ENCODE measurements at places on chromosomes 5 and 9. TPM values are rescaled to one million over a fixed set of nuclear protein-coding genes. Genes with fewer than 3 reads are reported as not detected.

DNA sequence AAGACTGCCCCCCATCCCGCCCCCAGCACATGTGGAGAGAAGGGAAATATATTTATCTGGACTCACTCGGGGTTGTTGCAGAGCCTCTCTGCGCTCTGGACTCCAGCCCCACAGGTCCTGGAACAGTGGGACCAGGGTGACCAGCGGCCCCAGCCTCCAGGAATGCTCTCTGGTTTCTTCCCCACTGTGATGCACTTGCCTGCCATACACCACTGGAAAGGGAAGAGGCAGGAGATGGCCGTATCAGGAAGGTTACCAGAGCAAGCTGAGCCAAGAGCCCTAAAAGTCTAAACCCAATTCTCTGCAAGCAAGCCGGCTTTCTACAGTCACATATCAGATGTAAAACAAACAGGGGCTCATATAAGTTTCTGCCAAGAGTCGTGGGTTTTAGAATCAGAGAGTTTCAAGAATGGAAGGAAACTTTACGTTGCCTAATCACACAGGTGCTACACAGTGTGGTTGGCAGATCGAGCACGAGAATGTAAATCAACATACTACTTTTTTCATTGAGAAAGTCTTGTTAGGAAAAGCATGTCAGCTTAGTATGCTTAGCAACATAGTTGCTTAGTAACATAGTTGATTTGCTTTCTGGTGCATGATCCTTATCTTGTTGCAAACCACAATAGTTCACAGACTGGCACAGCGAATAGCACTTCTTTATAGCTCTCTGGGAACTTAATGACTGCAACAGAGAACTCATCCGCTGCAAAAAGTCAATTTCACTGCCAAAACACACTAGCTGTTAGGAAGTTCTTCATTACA, 201.2 kb downstream of the TARS1 start:
- H3K4me1 ChIP-seq: peaks cover 4% of the 10 kb centered on the region
- H3K27me3 ChIP-seq: no peaks in the 10 kb centered on the region
- no peak overlapping the region for H3K27ac ChIP-seq
- no peaks in the 10 kb centered on the region for H3K36me3 ChIP-seq

DNA sequence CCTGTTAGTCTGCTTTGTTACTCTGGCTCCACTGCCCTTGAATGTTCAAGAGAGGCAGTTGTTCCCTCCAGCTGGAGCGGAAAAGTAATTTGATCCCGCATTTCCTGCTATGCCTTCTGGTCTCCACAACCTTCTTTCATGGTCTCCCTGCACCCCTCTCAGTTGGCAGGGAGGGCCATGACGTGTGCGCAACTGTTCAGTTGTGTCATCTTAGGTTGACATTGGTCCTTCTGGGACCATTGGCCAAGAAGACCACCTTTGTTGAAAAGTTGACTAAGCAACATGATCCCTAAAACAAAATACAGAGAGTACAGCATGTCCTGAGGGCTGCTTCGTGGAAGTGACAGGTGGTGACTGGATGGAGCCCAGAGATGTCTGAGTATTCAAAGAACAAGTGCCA, 192.5 kb upstream of the TUT7 start:
- H3K27me3 ChIP-seq: peaks cover under 1% of the 10 kb centered on the region
- H3K4me3 ChIP-seq: no peak overlapping the region
- no peak overlapping the region for H3K27ac ChIP-seq
- H3K4me1 ChIP-seq: no peaks in the 10 kb centered on the region

- H3K27me3 ChIP-seq: no peaks in the 10 kb centered on the region
- H3K4me1 ChIP-seq: no peaks in the 10 kb centered on the region
- H3K36me3 ChIP-seq: no peaks in the 10 kb centered on the region
Observed at GRCh38 chr5:89946508-89946907, 463.0 kb downstream of the CETN3 start.

DNA sequence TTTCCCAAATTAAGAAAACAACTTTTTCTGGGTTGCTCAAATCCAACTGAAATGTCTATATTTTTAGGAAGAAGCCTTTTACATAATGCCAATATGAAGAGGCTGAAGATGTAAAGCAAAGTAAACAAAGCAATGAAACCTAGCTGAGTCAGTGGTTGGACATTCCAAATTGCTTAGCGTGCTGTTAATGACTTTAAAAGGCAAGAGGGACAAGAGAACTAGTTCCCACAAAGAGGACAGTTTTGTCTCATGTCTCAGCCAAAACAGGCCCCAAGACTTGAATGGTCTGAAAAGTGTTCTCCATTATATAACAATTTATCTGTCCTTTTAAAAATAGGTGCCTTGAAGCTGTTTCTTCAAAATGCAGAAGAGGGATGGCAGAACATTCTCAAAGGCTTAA, 407.0 kb downstream of the ENC1 start:
- peaks cover 6% of the 10 kb centered on the region for H3K4me1 ChIP-seq
- H3K36me3 ChIP-seq: no peaks in the 10 kb centered on the region
- H3K27ac ChIP-seq: no peak overlapping the region

- H3K27me3 ChIP-seq: no peaks in the 10 kb centered on the region
- H3K36me3 ChIP-seq: peaks cover 4% of the 10 kb centered on the region
- H3K4me1 ChIP-seq: peaks cover 17% of the 10 kb centered on the region
Observed at GRCh38 chr5:53099546-53099945, 10.0 kb downstream of the MOCS2 start.

The F2RL1 gene
- 1.7 TPM for total RNA-seq

DNA sequence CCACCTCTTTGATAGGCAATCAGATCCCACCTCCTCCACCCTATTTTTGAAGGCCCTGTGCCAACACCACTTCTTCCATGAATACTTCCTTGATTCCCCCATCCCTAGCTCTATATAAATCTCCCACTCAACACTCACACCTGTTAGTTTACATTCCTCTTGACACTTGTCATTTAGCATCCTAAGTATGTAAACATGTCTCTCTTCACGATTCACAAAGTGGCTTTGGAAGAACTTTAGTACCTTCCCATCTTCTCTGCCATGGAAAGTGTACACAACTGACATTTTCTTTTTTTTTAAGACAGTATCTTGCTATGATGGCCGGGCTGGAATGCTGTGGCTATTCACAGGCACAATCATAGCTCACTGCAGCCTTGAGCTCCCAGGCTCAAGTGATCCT, 1.5 kb upstream of the FXN start:
- H3K36me3 ChIP-seq: peaks cover 4% of the 10 kb centered on the region
- H3K27ac ChIP-seq: no peak overlapping the region
- no peaks in the 10 kb centered on the region for H3K27me3 ChIP-seq
- H3K4me1 ChIP-seq: peaks cover 31% of the 10 kb centered on the region

DNA sequence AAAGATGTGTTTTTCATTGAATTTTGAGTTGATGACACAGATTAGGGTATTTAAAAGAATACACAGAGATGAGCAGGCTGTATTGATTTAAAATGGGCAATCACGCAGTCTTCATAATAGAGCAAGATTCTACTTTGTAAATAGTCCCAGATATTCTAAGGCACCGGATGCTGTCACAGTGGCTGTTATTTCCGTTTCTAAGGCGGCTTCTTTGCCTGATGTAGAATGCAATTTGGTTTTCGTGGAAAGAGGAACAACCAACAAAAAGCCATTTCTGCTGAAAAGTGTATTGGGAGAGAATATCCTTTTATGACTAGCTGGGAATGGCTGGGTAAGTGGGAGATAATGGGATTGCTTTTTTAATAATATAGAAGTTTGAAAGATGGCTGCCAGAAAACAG, 17.5 kb downstream of the PRKACG start:
- DNase-seq: no peak
- peak overlapping the region; percentile 66 for H3K4me3 ChIP-seq
- H3K27me3 ChIP-seq: no peaks in the 10 kb centered on the region
- peaks cover 24% of the 10 kb centered on the region for H3K4me1 ChIP-seq
- H3K27ac ChIP-seq: peak overlapping the region; percentile 85
- no peaks in the 10 kb centered on the region for H3K36me3 ChIP-seq

GRCh38 chr5:147084702-147085101, 150.1 kb upstream of the STK32A start:
- no peaks in the 10 kb centered on the region for H3K4me1 ChIP-seq
- no peaks in the 10 kb centered on the region for H3K27me3 ChIP-seq
- no peak overlapping the region for H3K4me3 ChIP-seq

DNA sequence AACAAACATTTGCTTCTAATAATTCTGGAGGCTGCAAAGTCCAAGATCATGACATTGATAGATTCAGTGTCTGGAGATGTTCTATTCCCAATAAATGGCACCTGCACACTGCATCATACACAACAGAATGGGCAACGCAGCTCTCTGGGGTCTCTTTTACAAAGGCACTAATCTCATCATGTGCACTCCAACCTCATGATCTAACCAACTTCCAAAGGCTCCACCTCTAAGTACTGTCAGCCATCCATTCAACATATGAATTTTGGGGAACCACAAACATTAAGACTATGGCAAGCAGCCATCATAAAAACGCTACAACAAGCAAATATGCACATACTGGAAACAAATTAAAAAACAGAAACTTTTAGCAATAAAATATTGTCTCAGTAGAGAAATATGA, 121.1 kb downstream of the CYLC2 start:
- DNase-seq: no peak
- no peak overlapping the region for H3K27ac ChIP-seq
- no peak overlapping the region for H3K4me3 ChIP-seq
- no peaks in the 10 kb centered on the region for H3K36me3 ChIP-seq
- no peaks in the 10 kb centered on the region for H3K4me1 ChIP-seq
- H3K27me3 ChIP-seq: no peaks in the 10 kb centered on the region

The CKMT2 gene
- not detected for total RNA-seq

The CCL27 gene
- total RNA-seq: 1.4 TPM

DNA sequence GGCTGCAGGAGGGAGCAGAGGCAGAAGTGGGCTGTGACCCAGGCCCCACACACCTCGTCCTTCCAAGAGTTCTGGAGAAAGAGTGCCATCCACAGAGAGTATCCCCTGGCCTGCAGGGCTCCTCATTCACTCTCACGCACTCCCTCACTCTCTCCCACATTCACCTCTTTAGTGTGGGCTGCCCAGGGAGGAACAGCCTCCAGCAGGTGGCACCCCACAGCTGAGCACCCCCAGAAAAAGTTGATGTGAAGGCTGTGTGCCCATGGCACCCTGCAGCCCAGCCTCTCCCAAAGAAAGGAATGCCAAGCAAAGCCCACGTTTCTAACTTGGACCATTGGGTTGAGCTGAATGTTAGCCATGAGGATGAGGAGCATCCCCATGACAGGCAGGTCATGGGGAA, 4.5 kb upstream of the SHC3 start:
- H3K27me3 ChIP-seq: peaks cover 72% of the 10 kb centered on the region
- H3K4me3 ChIP-seq: no peak overlapping the region
- peaks cover 3% of the 10 kb centered on the region for H3K36me3 ChIP-seq
- H3K27ac ChIP-seq: no peak overlapping the region
- no peak for DNase-seq

The C5orf52 gene
- total RNA-seq: not detected

DNA sequence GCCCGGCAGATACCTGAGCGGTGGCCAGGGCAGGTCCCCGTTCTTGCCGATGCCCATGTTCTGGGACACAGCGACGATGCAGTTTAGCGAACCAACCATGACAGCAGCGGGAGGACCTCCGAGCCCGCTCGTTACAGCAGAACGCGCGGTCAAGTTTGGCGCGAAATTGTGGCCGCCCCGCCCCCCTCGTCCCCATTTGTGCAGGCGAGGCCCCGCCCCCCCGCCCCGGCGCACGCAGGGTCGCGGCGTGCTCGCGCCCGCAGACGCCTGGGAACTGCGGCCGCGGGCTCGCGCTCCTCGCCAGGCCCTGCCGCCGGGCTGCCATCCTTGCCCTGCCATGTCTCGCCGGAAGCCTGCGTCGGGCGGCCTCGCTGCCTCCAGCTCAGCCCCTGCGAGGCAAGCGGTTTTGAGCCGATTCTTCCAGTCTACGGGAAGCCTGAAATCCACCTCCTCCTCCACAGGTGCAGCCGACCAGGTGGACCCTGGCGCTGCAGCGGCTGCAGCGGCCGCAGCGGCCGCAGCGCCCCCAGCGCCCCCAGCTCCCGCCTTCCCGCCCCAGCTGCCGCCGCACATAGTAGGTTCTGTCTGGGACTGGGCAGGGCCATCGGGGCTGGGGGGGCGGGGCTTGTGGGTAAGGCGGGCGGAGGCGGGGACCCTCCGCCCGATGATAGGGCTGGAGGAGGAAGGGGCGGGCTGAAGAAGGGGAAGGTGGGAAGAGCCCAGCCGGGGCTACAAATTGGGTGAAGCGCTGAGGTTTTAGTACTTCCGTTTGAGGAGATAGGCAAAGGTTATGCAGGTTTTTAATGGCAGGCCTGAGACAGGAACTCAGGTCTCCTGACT, at the start of the genes DHFR and MSH3:
TSS of gene DHFR (minus strand) at position 593 of the 840 bp plus-strand sequence. CDS start at position 99, 494 bp downstream.
TSS of gene MSH3 (plus strand) at position 262 of the 840 bp plus-strand sequence. CDS start at position 338, 76 bp downstream.
- DNase-seq: peak; percentile 92
- H3K4me1 ChIP-seq: peaks cover 11% of the 10 kb centered on the region

GRCh38 chr5:111847052-111847925, 90.3 kb upstream of the NREP start:
- DNase-seq: no peak
- no peak overlapping the region for H3K27ac ChIP-seq
- H3K36me3 ChIP-seq: no peaks in the 10 kb centered on the region
- H3K4me3 ChIP-seq: no peak overlapping the region
- peaks cover 6% of the 10 kb centered on the region for H3K27me3 ChIP-seq
- no peaks in the 10 kb centered on the region for H3K4me1 ChIP-seq
